ENCODE measurements at places on chromosomes 1 and 21.

- no peak for DNase-seq
These were observed 53.8 kb upstream of the LYPLAL1 start for GRCh38 chr1:219119839-219120238.

DNA sequence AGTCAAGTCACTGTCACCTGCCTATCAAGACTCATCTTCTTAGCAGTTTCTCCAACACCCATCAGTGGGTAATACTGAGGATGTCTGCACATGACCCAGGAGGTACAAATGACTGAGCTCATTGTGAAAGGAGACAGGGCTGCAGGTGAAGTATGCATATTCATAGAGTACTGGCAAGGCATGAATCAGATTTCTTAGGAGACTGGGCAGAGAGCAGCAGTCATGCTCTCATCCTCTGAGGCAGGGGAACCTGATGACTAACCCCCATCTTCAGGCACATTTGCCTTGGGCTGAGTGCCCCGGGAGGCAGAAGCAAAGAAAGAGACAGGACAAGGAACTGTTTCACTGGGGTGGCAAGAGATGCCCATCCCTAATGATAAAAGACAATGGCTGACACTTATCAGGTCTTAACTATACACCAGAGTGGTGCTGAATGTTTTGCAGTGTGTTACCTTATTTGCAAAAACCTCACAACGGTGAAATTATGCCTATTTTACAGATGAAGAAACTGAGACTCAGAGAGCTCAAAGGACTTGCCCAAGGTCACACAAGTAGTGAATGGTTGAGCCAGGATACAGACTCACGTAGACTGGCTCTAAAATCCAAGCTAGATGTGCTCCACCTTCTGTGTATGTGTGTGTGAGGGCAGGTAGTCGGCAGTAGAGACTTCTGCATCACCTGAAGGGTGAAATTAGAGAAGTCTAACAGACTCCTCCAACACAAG lies 9.2 kb upstream of the GRHL3 start:
- no peak for DNase-seq

DNA sequence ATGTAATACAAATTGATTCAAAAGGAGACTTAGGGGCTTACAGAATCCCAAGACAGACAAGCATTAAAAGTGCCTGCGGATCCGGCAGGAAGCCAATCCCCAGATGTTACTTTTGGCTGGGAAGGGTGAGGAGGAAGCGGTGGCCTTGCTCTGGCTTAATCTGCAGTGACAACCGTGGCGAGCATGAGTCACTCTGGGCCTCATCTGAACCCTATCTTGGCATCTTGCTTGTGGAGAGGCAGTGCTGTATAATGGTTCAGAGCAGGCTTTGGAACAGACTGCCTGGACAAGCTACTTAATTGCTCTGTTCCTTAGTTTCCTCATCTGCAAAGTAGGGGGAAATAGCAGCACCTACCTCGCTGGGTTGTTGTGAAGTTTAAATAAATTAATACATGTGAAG lies 74.1 kb downstream of the XCL2 start:
- DNase-seq: peak; percentile 19

- DNase-seq: no peak
These were observed 42.2 kb upstream of the USP1 start for GRCh38 chr1:62394646-62395045.

DNA sequence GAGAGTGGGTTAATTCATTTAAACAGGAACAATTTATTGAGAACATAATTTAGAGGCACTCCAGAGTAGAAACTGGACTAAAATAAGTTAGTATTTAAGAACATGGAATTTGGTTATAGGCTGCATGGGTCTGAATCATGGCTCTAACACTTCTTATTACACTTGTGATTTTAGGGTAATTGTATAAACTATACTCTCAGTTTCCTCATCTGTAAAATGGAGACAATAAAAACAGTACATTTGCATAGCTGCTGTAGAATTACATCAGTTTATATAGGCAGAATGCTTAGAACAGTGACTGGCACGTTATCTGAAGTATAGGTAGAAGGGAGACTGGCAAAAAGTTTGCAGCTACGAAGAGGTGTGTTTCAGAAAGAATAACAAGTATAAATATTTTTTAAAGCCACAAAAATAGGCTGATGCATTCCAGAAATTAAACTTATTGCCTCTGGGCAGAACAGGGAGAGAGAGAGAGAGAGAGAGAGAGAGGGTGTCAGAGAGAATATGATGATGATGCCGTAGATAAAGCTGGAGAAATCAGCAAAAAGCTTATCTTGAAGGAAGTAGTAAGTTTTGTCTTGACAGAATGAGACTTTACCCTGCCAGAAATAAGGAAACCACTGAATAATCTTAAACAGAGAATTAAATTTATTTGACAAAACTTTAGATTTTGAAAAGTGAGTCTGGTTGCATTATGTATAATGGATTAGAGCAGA lies 8.1 kb upstream of the OR6K3 start:
- no peak for DNase-seq

DNA sequence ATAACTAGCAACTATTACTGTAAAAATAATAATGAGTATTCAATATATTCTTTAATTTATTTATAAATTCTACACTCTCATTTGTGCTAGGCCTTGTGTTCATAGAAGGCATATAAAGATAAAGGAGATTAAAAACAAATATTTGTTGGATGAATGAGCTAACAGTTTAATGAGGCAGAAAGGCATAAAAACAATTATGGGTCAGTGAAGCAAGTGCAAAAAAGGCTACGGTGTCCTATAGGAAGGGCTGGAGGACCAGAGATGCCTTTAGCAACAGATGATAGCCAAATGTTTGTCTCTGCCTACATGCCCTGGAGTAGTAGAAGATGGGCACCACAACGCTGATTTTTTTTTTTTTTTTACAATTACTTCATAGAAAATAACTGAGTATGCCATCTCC lies 45.7 kb downstream of the PTGS2 start:
- no peak for DNase-seq

DNA sequence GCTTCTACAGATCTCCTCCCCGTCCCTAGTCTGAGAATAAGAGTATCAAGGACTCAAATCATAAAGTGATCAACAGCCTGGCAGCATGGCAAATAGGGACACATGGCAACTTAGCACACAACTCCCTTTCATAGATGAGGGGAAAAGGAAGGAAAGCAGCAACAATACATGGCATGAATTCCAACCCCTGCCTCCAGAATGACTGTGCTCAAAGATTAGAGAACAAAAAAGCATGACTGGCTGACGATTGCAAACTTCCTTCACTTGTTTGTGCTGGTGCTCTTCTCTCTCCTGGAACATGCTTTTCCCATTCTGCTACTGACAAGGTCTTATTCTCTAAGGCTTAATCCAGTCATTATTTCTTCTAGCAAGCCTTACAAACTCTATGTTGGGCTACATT lies 11.5 kb downstream of the KTI12 start:
- DNase-seq: no peak

DNA sequence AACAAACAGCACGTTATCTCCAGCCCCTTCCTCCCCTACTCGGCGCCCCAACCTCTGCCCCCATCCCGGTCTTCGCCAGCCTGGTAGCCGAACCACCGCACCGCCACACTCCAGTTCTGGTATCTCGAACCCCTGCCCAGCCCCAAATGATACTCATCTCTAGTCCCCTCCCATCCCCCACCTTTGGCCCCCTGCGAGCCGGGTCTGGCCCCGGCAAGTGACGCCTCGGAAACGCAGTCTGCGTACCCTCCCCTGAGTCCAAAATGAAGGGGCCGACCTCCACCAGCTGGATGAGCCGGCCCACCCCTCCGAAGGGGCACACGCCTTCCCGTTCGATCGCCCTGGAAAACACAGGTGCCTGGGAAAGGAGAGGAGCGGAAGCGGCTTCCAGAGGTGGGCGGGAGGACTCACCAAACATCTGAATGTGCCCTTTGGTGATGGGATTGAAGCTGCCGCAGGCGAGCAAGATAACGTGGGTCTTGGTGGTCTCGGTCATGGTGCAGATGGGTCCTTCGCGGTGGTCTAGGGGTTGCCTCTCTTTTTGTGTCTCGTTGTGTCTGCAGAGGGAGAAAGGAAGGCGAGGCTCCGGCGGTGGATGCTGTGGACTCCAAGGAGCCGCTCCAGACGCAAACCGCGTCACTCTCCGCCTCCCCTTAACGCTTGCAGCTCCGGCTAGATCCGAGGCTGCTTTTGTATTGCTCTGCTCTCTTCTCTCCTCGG lies at the start of gene NMNAT2:
NMNAT2 (minus strand) TSS at position 609 of the 720 bp plus-strand sequence; CDS start at position 496, 113 bp downstream.
- DNase-seq: no peak

- DNase-seq: no peak
These were observed 21.4 kb downstream of the PEA15 start for GRCh38 chr1:160226623-160227022.

DNA sequence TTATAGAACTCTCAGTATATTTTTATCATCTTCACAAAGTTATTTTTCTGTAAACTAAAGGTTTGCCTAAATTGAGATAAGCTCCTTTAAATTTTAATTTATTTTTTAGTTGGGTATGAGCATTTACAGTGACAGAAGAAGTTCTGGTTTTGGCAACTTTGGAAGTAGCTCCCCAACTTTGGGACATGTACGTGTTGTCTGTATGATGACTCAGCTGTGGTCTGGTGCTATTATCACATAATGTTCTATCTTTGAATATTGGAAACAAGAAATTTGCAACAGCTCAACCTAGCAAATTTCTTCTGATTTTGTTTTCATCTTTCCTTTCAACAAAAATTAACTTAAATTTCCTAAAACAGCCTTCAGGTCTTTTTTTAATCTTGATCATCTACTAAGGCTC lies 46.6 kb upstream of the C1orf105 start:
- no peak for DNase-seq

DNA sequence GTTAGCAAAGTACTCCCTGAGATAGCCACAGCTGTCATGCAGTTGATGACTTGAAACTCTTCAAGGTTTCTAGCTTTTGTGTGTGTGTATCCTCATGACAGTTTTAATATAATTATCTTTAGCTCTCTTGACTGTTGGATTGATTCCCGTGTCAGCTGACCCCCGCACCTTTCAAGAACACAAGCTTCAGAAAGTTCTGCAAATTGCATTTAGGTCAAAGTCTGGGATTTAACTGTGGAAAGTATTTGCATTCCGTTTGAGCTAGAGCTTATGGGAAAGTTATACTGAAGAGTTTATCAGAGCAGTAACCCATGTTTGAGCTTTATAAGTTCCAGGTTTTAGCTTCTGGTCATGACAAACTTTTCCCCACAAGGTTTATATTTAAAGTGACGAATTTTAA lies 380.1 kb upstream of the CHRM3 start:
- DNase-seq: no peak

GRCh38 chr21:43921979-43922945 lies 57.2 kb downstream of the AGPAT3 start:
- peak; percentile 35 for DNase-seq

GRCh38 chr1:209831615-209832014 lies 3.8 kb downstream of the UTP25 start:
- DNase-seq: no peak

DNA sequence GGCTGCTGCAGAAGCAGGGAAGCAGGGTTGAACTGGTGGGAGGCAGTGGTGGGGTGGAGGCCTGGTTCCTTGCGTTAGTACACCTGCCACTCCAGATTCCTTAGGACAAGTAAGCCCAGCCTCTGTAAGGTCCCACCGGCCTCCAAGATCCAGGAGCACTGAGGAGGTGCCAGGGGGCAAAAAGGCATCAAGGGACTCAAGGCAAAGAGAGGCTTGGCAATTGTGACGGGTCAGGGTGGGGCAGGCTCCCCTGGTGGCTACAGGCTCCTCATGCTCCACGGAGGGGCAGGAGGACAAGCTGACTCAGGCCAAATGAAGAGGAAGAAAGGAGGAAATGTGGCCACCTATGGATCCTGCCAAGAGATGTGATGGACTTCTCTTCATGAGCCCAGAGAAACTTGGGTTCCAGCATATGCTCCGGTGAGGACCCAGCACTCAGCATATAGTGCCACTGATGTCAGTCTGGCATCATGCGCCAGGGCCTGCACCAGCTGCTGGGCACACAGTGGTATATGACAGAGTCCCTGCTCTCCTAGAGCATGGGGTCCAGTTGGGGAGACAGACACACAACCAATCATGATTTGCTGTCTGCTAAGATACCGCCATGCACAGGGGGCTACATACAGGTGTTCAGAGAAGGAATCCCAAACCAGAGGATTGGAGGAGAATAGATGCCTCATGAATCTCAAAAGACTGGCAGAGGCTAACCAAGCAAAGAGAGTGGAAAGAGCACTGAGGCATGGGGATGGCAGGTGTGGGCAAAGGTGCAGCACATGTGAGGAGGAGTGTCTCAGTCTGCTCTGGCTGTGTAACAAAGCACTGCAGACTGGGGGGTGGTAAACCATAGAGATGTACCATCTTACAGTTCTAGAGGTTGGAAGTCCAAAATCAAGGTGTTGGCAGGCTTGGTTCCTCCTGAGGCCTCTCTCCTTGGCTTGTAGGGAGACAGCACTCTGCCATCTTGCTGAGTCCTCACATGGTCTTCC lies 249.7 kb downstream of the RHOU start:
- no peak for DNase-seq

DNA sequence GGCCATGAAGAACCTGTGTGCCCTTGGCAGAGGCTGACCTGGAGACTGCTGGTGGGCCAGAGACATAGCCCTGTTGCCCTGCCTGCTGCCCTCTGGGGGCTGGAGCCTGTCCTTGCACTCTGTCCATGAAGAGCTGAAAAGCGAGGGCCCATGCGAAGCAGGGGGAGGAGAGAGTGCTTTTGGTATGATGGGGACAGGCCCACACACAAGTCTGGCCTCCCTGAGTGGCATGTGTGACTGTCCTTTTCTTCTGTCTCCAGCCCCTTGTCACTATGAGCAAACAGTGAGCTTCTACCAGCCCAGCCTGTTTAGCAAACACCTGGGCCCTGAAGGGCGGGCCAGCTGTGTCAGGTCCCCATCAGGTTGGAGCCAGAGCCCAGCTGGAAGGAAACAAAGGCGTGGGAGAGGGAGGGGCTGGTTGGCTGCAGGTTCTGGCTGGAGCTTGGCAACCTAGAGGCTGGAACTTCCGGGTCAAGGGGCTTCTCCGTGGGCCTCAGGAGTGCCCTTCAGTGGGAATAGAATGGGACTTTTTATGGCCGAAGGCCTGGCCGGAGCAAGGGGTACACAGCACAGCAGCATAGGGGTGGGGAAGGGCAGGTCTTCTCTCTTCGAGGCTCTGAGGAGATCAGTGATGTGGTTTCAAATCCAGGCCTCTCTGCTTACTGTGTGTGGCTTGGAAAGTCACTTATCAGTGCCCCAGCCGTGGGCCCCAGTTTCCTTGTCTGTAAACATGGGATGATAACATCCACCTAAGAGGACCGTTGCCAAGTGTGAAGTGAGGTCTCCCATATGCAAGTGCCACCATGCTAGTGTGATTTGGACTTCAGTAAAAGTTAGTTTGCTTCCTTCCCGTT lies 14.3 kb downstream of the QSOX1 start:
- DNase-seq: no peak

GRCh38 chr1:91020486-91020885 lies 1.3 kb downstream of the ZNF644 start:
- DNase-seq: no peak

GRCh38 chr1:28516518-28516956 lies 10.7 kb downstream of the RCC1 start:
- DNase-seq: no peak

- no peak for DNase-seq
These were observed 13.3 kb downstream of the TGFBR3 start for GRCh38 chr1:91872559-91873081.

GRCh38 chr1:101081496-101082488 lies 56.2 kb upstream of the DPH5 start:
- peak; percentile 4 for DNase-seq
